ENCODE measurements at places on chromosomes 2 and 18.

- peak; percentile 55 for DNase-seq
- no peak overlapping the region for H3K4me3 ChIP-seq
- no peaks in the 10 kb centered on the region for H3K4me1 ChIP-seq
- H3K36me3 ChIP-seq: no peaks in the 10 kb centered on the region
- H3K27ac ChIP-seq: no peak overlapping the region
These were observed 128.8 kb upstream of the MSH6 start for GRCh38 chr2:47653902-47654789.

DNA sequence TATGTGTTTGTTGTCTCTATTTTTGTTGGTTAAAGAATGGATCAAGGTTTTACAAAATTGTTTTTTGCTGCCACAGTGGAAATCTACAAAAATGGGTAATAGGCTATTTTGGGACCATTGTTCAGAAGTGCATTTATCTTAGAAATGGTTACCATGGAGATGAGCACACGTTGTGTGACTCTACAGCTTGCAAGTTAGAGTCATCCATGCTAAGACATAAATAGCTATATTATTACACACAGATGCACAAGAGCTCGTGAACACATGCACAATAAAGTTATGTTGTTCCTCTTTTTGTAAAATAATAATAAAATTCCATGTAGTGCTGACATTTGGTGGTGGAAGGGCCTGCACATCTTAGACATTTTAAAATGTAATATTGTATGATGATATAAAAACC, 15.5 kb upstream of the DUSP19 start:
- no peak for DNase-seq
- no peaks in the 10 kb centered on the region for H3K4me1 ChIP-seq
- no peak overlapping the region for H3K4me3 ChIP-seq
- H3K27me3 ChIP-seq: no peaks in the 10 kb centered on the region
- H3K36me3 ChIP-seq: no peaks in the 10 kb centered on the region
- H3K27ac ChIP-seq: no peak overlapping the region

DNA sequence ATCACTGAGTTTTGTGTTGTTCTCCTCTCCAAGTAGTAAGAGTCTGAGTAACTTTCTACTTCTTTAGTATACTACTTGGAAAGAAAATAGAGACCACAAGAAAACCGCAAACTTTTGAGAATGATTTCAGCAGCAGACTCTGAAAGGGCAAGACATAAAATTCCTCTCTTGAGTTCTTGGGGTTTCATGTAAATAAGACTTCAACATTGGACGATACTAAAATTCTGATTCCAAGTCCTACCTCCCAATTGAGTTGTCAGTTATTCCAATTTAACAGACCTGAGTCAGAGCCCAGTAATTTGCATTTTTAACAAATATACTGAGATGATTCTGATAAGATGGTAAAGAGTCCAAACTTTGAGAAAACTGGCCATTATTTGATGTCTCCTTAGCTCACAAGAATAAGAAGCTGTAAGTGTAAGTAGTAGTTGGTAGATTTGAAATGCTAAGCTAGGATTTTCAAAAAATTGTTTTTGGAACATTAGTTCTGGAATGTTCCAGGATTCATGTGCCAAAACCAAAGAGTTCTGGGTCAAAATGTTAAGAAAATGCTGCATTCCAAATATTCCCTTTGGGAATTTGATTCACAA, 261.6 kb upstream of the SPOPL start:
- H3K4me1 ChIP-seq: no peaks in the 10 kb centered on the region
- H3K27ac ChIP-seq: no peak overlapping the region
- H3K27me3 ChIP-seq: no peaks in the 10 kb centered on the region
- no peaks in the 10 kb centered on the region for H3K36me3 ChIP-seq

DNA sequence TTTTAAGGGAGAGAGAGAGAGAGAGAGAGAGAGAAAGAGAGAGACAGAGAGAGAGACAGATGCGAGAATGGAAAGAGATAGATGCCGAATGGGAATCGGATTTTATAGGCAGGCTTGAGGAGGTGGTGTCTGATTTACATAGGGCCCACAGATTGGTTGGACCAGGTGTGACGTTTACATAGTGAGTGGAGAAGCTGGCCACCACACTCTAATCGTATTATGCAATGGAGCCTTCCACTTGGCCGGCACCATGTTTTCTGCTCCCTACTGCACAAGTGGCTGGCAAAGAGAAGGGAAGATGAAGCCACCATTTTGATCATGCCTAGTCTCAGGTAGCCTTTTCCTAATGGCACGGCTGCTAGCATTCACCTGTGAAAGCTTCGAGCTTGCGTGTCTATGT, 33.9 kb downstream of the CD8B2 start:
- no peaks in the 10 kb centered on the region for H3K36me3 ChIP-seq
- H3K4me1 ChIP-seq: no peaks in the 10 kb centered on the region
- no peak for DNase-seq
- no peak overlapping the region for H3K4me3 ChIP-seq
- H3K27ac ChIP-seq: no peak overlapping the region
- no peaks in the 10 kb centered on the region for H3K27me3 ChIP-seq

DNA sequence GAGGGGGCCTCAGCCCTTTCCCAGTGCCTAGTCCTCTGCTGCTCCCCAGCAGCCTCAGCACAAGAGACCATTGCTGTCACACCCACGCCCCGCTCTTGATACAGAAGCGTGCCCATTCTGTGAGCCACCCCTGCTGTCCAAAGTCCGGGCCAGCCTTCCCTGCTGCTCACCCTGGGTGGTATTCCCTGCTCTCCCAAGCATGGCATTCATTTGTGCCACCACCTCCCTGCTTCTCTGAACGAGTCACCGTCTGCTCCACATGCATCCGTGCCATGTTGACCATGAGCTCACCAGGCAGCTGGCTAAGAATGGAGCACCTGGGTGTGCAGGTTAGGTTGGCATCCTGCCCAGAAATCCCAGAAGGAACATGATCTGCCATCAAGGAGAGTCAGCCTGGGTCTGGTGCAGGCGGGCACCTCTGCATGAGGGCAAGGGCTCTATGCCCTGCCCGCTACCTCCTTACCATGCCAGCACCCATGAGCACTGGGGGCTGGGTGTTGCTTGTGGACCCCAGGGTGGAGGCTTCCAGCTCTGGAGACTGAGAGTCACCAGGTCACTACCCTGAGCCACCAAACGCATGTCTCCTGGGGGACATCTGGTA, 63.0 kb downstream of the TWIST2 start:
- H3K4me3 ChIP-seq: no peak overlapping the region
- no peaks in the 10 kb centered on the region for H3K27me3 ChIP-seq
- no peak for DNase-seq
- H3K36me3 ChIP-seq: no peaks in the 10 kb centered on the region
- H3K27ac ChIP-seq: no peak overlapping the region

DNA sequence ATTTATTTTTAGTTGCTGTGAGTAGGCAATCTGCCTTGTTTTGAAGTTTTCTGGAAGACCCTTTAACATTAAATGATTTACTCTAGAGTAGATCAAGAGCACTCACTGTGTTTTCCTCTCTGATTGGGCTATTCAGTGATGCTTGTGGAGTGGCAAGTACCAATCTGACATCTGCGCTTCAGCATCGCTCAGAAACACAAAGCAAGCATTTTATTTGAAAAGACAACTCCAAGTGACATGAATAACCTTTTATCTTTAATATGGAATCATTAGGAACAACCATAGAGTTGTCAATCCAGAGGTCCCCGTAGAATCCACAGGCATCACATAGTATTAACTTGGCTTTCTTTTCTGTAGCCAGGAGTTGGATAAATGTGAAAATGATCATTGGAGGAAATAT, 114.7 kb downstream of the CPS1 start:
- H3K36me3 ChIP-seq: no peaks in the 10 kb centered on the region
- H3K27me3 ChIP-seq: no peaks in the 10 kb centered on the region
- H3K4me1 ChIP-seq: no peaks in the 10 kb centered on the region
- DNase-seq: no peak
- H3K27ac ChIP-seq: no peak overlapping the region
- H3K4me3 ChIP-seq: no peak overlapping the region

DNA sequence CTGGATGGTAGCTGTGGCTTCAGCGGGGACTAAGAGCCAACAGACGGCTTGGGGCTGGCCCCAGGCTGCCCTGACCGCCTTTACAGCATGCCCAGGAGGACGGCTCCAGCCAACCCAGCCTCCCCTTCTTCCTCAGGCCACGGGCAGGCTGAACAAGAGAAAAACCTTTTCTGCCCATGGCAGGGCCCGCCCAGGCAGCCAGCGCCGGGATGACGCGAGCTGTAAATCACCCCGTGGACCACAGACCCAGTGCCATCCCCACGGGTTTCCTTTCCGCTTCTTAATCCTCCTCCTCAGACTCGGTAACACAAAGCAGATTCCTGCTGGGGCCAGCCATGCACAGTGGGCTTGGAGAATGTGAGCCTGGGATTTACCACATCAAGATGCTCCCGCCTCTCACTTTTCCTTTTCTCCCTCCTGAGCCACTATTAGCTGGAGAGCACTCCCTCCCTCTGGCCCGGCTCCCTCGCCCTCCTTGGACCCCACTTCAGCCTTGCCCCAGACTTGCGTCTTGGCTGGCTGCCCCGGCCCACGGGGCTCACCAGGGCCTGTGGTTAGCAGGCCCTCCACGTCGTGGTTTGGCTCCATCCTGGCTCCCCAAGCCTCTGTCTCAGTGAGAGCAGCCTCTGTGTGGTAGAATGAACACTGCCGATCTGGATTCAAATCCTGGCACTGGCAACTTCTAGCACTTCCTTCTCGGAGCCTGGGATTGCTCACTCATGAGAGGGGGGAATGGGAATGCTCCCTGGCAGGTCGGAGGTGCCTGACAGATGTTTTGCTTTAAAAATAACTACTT, 31.4 kb downstream of the ATOH8 start:
- H3K27ac ChIP-seq: no peak overlapping the region
- H3K4me1 ChIP-seq: peaks cover 8% of the 10 kb centered on the region
- peak; percentile 63 for DNase-seq
- peaks cover 36% of the 10 kb centered on the region for H3K36me3 ChIP-seq
- no peak overlapping the region for H3K4me3 ChIP-seq
- H3K27me3 ChIP-seq: no peaks in the 10 kb centered on the region

- no peaks in the 10 kb centered on the region for H3K36me3 ChIP-seq
- H3K27me3 ChIP-seq: no peaks in the 10 kb centered on the region
- no peaks in the 10 kb centered on the region for H3K4me1 ChIP-seq
- no peak overlapping the region for H3K27ac ChIP-seq
These were observed 194.9 kb downstream of the SS18 start for GRCh38 chr18:25895518-25895917.

- no peak overlapping the region for H3K4me3 ChIP-seq
- H3K27me3 ChIP-seq: no peaks in the 10 kb centered on the region
- peaks cover 6% of the 10 kb centered on the region for H3K4me1 ChIP-seq
- no peak overlapping the region for H3K27ac ChIP-seq
These were observed 32.3 kb upstream of the TMEM247 start for GRCh38 chr2:46446871-46447568.

DNA sequence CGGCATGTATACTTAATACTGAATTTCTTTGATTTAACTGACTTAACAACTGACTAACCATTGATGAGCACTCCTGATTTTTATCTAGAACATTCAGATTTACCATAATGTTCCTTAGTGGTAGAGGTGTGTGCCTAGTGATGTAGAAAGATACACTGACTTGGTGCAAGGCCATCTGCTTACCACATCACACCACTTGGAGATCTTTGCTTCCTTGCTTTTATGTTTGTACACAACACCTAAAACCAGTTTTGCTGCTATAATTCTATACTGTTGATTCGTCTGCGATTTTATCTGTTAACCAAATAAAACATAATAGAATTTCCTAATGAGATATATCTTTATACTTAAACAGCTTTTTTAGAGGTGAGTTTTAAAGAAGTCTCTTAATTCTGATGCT, 3.9 kb upstream of the FARP2 start:
- H3K27me3 ChIP-seq: no peaks in the 10 kb centered on the region
- no peak overlapping the region for H3K27ac ChIP-seq
- H3K4me1 ChIP-seq: peaks cover 2% of the 10 kb centered on the region
- no peak for DNase-seq
- no peak overlapping the region for H3K4me3 ChIP-seq
- H3K36me3 ChIP-seq: peaks cover 10% of the 10 kb centered on the region

DNA sequence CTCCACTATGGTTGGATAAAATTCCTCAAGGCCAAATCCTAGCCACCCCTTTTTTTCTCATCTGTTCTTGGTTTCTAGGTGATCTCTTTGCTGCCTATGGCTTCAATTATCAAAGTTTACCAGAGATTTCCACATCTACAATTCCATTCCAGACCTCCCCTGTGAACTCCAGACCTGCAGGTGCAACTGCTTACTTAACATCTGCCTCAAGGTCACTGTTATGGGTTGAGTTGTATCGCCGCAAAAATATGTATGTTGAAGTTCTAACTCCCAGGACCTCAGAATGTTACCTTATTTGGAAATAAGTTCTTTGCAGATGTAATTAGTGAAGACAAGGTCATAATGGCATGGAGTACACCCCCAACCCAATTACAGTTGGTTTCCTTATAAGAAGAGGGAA, 60.4 kb upstream of the SOS1 start:
- DNase-seq: no peak
- H3K4me1 ChIP-seq: no peaks in the 10 kb centered on the region
- no peak overlapping the region for H3K4me3 ChIP-seq

DNA sequence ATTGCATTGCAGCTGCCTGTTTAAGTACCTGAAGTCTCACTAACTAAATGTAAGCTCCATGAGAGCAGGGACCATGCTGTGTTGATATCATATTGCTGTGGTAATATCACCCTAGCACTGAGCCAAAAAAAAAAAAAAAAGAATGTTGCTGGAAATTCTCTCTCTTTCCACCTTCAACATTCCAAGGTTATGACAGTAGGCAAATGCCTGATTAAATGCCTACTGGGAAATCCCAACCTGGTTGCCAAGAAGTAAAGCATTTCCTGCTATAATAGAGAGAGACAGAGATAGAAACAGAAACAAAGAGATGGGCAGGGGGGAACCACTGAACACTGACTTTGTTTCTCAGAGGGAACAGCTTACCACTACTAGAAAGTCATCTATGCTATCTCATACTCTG, 1604.2 kb downstream of the LRP1B start:
- no peak overlapping the region for H3K4me3 ChIP-seq
- no peaks in the 10 kb centered on the region for H3K4me1 ChIP-seq
- no peak overlapping the region for H3K27ac ChIP-seq
- no peaks in the 10 kb centered on the region for H3K36me3 ChIP-seq

DNA sequence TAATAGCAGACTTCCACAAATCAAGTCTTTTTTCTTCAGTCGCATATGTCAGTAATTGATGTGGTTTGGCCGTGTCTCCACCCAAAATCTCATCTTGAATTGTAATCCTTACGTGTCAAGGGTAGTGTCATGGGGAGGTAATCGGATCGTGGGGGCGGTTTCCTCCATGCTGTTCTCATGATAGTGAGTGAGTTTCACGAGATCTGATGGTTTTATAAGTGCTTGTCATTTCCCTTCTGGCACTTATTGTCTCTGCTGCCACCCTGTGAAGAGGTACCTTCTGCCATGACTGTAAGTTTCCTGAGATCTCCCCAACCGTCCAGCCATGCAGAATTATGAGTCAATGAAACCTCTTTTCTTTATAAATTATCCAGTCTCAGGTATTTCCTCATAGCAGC, 478.8 kb downstream of the PTPRM start:
- H3K27ac ChIP-seq: no peak overlapping the region
- DNase-seq: no peak
- no peaks in the 10 kb centered on the region for H3K27me3 ChIP-seq

- DNase-seq: peak; percentile 9
- no peaks in the 10 kb centered on the region for H3K36me3 ChIP-seq
- H3K27ac ChIP-seq: no peak overlapping the region
- no peaks in the 10 kb centered on the region for H3K27me3 ChIP-seq
These were observed 36.0 kb upstream of the TTC27 start for GRCh38 chr2:32591669-32592463.
